ENCODE measurements at places on chromosomes 4 and X.

GRCh38 chrX:13983734-13984133 lies 46.0 kb downstream of the GEMIN8 start:
- DNase-seq: no peak

DNA sequence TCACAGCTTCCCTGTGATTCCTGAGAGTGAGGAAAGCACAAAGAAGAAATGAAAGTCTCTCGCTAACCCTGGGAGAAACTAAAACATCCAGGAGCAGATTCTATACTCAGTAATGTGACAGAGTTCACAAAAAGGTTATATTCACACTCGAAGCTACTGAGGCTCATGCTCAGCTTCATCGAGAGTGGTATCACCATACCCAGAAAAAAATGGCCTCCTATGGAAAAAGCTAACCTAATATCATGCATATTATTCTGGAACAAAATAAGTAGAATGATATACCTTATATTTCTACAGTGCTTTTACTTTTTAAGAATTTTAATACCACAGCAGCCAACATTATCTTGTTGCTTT lies 13.5 kb upstream of the CDKN2AIP start:
- no peak for DNase-seq

GRCh38 chr4:21522296-21522695 lies 426.3 kb downstream of the KCNIP4 start:
- no peak for DNase-seq

DNA sequence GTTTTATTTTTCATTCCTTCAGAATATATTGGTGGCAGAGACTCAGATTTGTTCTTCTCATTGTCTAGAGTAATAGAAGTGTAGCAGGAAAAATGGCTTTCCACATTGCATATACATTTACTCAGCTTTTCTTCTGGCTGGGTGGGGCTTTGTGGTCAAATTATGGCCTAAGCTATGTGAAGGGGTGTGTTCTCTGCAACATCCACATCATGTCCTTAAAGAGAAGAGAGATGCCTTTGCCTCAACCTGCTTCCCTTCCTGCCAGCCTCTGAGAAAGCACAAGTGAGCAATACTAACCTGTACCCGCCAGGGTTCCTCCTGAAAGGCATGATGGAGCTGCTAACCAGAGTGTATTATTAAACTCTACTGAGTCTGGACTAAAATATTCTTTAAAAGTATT lies 695.6 kb upstream of the FAM241A start:
- no peak for DNase-seq

GRCh38 chr4:103478734-103479133 lies 241.1 kb downstream of the TACR3 start:
- no peak for DNase-seq

DNA sequence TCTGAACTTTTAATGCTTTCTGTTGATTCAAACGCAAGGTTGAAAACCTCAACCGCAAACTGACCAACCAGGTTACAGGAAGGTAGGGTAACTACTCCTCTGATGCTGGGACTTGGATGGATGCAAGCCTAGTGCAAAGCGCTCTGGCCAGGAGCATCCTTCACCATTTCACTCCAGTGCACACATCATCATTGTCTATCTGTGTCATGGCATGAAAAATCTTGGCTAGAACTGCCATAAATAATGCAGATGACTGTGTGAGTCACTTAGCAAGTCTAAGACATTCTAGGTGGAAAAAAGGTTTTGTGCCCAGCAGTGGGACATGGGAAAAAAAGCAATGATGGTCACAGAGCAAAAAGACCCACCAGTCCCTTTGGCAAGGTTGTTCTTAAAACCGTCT lies 10.9 kb downstream of the ADGRA3 start:
- DNase-seq: no peak

DNA sequence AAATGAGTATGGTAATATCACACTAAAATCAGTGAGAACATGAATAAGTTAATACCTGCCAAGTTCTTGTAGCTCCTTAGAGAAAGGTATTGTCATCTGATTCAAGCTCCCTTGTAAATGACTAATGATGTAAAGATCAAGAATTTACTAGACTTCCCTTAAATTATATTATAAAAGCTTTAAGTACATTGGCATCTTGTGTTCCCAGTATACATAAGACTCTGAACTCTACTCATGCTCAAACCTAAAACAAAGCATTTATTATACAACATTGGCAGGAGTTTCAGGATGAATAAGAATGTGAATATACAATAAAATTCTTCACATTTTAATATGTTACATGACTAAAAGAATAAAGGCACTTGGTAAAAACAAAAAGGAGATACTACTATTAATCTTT lies 126.8 kb upstream of the UNC5C start:
- no peak for DNase-seq

DNA sequence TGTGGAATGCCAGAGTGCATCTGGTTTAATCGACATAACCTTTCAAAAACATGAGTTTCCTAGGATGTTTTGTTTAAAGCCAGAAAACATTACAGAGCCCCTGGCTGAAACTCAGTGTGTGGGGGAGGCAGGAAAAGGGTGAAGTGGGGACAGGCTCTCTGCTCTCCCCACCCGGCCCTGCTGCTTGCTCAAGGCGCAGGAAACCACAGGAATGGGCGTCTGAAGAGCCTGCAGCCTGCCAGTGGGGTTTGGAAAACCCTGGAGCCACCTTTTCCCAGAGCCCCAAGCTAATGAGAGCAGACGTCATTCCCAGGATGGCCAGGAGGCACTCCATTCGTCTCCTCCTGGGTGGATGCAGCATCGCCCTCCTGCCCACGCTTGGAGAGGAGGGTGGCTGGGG lies 240.6 kb downstream of the AFAP1 start:
- DNase-seq: no peak

GRCh38 chr4:174828845-174829701 lies at the start of gene GLRA3:
Gene GLRA3 (minus strand): TSS chr4:174829247. CDS start chr4:174828811, 436 bp downstream.
- DNase-seq: peak; percentile 76

DNA sequence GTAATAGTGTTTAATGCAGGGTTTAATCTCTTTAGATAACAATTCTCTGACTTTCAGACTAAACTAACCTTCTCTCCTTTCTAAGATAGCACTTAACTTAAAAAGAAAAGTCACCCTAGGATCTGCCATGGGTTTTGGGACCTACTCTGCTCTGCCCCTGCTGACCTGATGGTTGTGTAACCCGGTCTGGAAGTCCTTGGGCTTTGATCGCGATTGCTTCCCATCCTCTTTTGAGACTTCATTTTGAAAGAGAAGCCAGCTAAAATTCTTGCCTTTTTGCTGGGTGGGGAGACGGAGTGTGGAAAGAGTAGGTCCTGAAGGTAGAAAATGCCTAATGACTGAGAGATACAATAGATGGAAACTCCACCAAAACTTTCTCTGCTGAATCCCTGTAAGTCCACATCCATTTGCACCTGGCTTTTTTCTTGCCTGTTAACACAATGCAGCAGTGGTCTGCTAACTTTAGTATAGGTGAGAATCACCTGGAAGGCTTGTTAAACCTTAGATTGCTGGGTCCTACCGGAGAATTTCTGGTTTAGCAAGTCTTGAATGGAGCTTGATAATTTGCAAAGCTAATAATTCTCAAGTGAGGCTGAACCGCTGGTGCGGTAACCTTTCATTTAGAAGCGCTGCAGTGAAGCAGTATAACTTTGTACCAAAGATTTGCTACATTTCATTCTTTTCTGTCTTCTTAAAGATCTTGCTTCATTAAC lies 45.6 kb upstream of the CCSER1 start:
- no peak for DNase-seq

DNA sequence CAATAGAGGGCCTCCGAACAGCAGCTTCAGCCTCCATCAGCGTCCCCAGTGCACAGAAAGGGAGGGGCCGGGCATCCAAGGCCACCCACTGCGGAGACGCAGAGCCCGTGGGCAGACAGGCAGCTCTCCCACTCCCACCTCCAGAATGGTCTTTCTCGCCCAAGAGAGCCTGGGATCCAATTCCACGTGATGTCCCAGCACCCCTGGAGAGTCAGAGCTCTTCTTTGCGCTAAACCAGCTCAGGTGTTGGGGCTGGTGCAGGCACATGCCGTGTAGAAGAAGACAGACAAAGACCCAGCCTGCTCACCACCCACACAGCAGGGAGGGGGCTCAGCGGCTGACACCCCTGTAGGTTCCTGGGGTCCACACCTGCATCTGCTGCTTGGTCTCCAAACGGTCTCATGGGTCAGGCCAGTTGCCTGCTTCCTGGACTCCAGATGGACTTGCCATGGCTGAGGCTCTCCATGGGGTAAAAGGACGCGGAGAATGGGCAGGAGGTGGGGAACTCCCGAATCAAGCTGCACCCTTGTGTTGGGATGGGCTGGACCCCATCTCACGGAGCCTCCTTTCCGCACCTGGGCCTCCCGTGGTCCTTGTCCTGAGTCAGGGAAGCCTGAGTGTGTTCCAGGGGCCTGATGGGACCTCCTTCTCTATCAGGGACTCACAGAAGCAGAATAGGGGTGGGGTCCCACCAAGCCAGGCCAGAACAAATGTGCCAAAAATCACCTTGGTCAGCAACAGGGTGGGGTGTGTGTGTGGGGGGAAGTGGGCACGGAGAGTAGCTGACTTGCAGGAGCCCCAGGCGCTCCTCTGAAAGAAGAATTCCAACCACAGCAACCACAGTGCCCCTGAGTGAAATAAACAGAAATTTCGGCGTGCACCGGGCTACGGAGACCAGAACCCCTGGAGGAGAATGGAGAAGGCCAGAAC lies 11.6 kb upstream of the ASMTL start:
- DNase-seq: no peak

DNA sequence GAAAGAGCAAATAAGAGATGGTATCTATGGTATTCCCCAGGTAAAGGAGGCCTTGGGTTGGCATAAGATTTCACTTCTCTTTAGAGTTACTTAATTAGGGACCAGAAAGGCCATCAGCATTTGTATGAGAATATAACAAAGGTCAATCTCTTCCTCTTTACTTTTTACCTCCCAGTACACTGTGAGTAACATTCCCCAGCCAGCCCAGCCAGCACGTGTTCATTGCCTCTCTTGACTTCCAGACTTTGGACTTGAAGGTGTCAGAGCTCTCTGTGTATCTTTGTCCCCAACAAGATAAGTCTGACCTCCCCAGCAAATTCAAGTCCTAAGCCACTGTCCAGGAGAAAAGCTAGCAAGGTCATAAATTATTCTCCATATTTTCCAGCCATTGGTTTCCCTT lies 110.5 kb downstream of the AR start:
- no peak for DNase-seq

- no peak for DNase-seq
These were observed 1.7 kb upstream of the USP53 start for GRCh38 chr4:119210775-119211174.

- DNase-seq: no peak
These were observed 1793.7 kb upstream of the TENM3 start for GRCh38 chr4:180449395-180449956.

Measured in NCI-H187 treated with DMSO at 0.1 percent for 48 hours (cell line).